ENCODE measurements at places on chromosomes 16 and 17.

DNA sequence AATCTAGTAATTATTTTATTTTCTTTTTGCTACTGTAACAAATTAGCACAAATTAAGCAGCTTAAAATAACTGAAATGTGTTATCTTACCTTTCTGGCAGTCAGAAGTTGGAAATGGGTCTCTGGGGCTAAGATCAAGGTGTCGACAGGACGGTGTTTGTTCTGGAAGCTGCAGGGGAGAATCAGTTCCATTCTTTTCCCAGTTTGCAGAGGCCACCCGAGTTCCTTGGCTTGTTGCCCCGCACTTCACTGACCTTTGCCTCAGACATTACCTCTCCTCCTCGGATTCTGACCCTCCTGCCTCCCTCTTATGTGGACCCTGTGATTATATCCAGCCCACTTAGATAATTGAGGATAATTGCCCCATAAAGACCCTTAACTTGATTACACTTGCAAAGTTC is 61.0 kb upstream of the MAF start:
- DNase-seq: no peak

DNA sequence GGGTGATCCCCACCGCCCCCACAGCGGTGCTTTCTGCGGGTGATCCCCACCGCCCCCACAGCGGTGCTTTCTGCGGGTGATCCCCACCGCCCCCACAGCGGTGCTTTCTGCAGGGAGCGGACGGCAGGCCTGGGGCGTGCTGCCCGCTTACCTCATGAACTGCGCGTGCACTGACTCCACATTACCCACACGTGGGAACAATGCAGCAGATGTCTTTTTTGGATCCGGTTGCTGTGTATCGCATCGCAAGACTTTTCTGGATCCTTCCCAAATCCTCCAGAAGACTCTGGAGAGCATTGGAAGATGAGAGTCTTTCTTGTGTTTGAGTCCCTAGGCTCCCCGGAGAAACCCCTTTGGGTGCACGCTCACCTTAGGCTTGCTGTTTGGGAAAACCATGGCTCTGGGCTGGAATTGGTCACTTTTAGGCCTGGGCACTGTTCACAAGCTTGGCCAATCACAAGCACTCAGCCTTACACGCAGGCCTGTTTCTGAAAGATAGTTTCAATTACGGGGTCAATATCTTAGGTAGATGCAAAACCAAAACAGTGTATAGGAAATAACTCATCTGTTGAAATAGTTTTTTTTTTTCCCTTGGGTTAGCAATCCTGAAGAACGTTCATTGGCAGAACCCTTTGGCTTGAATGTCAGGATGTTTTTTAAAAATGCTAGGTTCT is 201.8 kb downstream of the RPTOR start:
- DNase-seq: no peak

DNA sequence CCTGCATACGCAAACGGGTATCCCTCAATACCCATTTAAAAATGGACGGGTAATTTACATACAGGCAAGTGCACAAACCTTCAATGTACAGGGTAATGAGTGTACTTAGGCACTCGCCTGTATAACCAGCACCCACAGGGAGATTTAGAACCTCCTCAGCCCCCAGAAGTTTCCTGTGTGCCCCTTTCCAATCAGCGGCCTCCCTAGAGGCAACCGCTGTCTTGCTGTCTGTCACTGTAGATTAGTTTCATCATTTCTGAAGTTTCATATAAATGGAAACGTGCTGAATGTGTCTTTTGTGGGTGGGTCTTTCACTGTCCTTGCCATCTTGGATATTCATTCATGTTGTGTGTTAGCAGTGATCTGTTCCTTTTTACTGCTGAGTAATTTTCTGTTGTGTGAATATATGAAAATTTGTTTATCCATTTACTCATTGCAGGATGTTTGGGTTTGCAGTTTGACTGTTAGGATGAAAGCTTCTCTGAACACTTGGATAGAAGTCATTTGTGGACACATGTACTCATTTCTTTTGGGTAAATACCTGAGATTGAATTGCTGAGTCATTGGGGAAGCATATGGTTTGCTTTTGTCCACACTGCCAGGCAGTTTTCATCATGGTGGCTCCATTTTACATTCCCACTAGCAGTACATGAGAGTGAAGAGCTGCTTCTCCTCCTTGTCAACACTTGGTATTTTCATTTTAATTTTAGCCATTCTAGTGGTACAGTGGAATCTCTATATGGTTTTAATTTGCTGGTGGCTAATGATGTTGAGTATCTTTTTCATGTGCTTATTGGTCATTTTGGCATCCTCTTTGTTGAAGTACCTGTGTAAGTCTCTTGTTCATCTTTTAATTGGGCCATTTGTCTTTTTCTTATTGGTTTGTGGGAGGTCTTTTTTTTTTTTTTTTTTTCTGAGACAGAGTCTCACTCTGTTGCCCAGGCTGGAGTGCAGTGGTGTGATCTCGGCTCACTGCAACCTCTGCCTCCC is 2.1 kb upstream of the ADCY7 start:
- no peak for DNase-seq

DNA sequence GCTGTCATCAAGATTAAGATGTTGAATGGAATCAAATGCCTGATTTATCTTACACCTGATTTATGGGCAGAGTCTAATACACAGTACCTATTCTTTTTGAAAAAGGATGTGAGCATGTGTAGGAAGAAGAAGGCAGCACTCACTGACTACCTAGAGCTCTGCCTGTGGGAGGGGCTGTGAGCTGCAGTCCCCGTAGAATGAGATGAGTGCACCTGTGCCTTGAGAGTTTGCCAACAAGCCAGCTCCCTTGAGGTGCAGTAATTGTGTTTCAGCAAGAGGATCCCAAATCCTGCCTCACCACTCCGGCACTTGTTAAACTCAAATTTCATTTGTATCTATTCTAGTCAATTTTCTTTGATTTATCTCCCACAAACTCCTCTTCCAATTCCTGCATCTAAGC is 46.0 kb downstream of the CDH11 start:
- DNase-seq: no peak

DNA sequence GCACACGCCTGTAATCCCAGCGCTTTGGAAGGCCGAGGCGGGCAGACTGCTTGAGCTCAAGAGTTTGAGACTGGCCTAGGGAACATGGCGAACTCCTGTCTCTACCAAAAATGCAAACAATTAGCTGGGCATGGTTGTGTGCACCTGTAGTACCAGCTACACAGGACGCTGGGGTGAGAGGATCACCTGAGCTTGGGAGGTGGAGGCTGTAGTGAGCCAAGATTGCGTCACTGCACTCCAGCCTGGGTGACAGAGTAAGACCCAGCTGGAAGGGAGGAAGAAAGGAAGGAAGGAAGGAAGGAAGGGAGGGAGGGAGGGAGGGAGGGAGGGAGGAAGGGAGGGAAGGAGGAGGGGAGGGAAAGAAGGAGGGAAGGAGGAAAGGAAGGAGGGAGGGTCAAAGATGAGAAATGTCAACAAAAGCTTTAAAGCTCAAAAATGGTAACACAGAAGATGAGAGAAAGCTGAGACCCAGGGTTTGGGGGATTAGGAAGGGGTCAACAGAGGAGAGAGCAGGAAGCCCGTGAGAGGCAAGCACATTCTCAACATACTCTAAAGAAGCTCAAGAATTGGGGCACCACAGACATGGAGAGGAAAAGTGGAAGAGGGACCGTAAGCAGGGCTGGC is 5.0 kb upstream of the KRT19 start:
- DNase-seq: no peak

DNA sequence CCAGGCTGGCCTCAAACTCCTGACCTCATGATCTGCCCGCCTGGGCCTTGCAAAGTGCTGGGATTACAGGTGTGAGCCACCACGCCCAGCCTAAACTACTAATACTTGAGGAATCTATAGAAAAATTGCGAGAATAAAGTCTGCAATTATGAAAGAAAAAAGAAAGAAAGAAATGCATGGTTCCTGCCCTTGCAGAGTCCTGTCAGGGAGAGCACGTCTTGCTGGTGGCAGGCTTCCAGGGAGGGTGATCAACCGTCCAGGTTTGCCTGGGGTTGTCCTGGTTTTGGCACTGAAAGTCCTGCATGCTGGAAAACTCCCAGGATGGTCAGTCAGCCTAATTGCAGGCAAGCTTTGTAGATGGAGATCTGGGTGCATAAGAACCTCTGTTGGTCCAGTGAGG is 21.5 kb upstream of the KIFC3 start:
- DNase-seq: no peak

- no peak for DNase-seq
Observed at GRCh38 chr16:25155553-25156460, 44.3 kb downstream of the LCMT1 start.

- no peak for DNase-seq
Observed at GRCh38 chr16:974001-974601, 3.3 kb upstream of the LMF1 start.

GRCh38 chr16:21613781-21614180 is 14.4 kb downstream of the METTL9 start:
- DNase-seq: no peak

DNA sequence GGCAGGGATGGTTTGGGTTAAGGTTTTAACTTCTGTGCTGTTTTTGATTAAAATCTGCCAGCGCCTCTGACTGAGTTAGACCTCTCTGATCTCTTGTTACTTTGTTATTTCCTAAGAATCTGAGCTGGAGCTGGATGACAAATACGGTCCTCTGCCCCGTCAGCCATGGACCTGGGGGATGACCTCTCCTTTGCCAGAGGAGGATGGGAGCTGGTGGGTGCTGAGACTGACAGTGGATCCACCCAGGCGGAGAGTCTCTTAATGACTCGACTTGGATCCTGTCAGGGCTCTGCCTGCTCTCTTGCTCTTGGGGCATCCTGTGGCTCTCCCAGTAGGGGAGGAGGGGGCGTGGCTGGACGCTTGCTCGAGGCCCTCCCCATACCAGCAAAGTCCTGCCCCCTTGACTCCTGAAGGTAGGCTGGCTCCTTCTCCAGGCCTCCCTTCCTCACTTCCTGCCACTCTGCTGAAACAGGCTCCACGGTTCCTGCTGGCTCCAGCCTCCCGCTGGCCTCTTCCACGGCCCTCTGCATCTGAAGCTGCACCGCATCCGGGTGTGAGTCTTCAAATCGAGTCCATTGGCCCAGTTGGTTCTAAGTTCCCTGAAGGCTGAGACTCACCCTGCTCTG is 24.8 kb upstream of the MAP3K14 start:
- no peak for DNase-seq

DNA sequence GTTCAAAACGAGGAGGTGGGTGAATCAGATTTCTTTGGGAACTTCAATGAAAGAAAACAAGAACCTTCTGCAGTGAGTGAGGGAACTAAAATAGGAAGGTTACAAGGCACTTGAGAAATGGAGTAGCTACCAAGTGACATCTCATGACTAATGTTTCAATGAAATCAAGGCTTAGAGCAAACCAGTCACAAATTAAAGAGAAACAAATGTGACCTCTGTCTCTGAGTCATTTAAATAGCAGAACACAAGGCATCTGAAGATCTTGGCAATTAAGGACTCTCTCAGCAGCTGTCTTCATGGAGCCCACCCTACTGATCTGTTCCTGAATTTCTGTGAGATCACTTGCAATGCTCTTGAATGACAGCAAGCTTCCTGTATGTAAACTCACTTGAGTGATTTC is 109.5 kb downstream of the CDH11 start:
- DNase-seq: no peak

GRCh38 chr16:70158261-70158939 is 15.2 kb upstream of the CLEC18C start:
- no peak for DNase-seq

GRCh38 chr16:21126518-21126917 is 24.1 kb downstream of the DNAH3 start:
- DNase-seq: no peak

GRCh38 chr16:61131447-61131846 is 904.8 kb downstream of the CDH8 start:
- no peak for DNase-seq

All from stimulated activated CD8-positive, alpha-beta memory T cell treated with anti-CD3 and anti-CD28 coated beads, Interleukin-4, amount 100 ng/mL, for 1 hour (primary cell).